ENCODE measurements at places on chromosomes 13 and 19.

GRCh38 chr19:9065457-9066014 is 21.3 kb upstream of the OR1M1 start:
- DNase-seq = no peak

- DNase-seq = no peak
Observed at GRCh38 chr19:7561325-7561724, 25.8 kb downstream of the PNPLA6 start.

DNA sequence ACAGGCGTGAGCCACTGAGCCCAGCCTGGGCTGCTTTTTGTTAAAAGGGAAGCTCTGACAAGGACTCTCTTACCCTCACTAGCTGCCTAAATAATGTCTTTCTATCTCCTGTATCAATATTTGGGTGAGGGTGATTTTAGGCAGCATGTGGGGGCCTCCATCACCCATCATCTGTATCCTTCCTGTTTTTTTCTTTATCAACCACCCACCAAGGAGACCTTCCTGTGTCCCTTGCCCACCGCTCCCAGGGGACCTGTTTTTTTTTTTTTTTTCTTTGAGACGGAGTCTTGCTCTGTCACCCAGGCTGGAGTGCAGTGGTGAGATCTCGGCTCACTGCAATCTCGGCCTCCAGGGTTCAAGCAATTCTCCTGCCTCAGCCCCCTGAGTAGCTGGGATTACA is 5.4 kb upstream of the NDUFB7 start:
- DNase-seq = no peak

- DNase-seq = no peak
Observed at GRCh38 chr13:102374726-102375125, 27.1 kb downstream of the FGF14 start.

- DNase-seq = no peak
Observed at GRCh38 chr13:54029720-54030119, 1001.1 kb downstream of the OLFM4 start.

DNA sequence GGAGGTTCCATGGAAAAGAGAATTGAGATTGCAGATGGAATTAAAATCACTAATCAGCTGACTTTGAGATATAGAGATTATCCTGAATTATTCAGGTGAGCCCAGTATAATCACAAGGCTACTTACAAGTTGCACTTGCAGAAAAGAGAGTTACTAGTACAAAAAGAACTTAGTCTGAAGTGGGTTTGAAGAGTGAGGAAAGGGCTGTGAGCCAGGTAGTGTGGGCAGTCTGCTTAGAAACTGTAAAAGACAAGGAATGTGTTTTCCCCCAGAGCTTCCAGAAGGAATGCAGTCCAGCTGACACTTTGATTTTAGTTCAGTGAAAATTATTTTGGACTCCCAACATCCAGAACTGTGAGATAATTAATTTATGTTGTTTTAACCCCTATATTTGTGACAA is 285.4 kb upstream of the GPC6 start:
- no peak for DNase-seq

GRCh38 chr19:46073268-46073922 is 32.6 kb upstream of the IGFL4 start:
- DNase-seq = no peak

- DNase-seq = peak; percentile 38
Observed at GRCh38 chr19:43777163-43777695, 3.5 kb downstream of the KCNN4 start.

DNA sequence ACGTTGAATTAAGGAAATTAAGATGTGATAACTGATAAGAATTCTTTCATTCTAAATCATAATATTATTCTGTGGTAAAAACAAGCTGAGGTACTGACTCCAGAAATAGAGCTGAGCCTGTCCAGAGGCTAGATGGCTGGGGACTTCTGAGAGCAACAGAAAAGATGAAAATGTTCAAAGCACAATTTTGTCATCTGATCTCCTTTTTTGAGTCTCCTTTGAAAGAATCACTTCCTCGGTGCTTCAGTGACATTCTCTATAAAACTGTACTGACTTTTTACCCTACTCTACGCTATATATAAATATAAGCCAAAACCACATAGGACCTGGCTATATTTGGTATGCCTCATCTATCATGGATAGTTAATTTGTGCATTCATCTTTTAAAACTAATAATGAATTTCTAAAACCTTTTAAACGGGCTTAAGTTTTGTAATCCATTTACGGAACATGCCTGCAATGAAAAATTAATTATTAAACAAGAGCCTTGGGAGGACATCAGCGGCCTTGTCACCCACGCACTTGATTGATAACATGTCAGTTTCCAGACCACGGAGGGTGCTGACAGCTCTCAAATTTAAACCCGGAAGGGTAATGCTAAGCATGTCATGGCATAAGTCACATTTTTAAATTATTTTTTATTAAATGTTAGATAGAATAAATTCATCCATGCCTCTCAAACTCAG is 235.5 kb downstream of the PCDH9 start:
- no peak for DNase-seq

DNA sequence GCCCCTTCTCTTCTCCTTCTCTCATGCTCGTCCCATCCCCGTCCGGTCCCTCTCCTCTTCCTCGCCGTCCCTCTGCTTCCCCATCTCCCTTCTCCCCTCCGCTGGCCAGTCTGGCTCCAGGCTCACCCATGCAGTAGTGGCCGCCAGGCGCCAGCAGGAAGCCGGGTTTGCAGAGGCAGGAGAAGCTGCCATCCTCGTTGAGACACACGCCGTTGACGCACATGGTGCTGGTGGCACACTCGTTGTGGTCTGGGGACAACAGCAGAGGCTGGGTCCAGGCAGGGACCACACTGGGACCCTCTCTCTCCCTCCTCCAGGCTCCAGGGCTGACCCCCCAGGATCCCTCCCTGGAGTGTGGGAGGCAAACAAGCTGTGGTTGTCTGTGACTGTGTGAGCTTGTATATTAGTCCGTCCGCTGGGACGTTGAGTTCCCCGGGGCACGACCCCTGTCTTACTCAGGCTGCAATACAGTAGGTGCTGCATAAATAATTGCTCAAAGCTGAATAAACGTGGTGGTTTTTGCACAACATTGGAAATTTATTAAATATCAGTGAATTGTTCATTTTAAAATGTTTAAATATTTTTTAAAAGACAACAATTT is 16.4 kb downstream of the FBN3 start:
- DNase-seq = no peak

- no peak for DNase-seq
Observed at GRCh38 chr13:89577301-89577700, 1770.2 kb upstream of the MIR17HG start.

DNA sequence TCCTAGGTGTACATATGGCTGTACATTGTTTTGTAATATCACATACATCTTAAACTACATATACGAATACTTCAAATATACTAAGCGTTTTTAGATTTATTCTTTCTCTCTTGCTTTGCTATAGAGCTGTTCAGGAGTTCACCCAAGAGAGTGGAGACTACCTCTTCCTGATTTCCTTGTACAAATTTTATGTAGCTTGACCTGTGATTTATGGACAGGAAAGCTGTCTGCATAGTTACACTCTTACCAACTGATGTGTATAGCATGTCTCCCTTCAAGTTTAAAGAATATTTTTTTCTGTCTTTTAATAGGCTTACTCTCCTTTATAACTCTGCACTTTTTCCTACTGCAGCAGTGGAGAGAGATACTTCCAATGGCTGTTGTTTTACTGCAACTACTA is 428.7 kb downstream of the NDFIP2 start:
- no peak for DNase-seq

DNA sequence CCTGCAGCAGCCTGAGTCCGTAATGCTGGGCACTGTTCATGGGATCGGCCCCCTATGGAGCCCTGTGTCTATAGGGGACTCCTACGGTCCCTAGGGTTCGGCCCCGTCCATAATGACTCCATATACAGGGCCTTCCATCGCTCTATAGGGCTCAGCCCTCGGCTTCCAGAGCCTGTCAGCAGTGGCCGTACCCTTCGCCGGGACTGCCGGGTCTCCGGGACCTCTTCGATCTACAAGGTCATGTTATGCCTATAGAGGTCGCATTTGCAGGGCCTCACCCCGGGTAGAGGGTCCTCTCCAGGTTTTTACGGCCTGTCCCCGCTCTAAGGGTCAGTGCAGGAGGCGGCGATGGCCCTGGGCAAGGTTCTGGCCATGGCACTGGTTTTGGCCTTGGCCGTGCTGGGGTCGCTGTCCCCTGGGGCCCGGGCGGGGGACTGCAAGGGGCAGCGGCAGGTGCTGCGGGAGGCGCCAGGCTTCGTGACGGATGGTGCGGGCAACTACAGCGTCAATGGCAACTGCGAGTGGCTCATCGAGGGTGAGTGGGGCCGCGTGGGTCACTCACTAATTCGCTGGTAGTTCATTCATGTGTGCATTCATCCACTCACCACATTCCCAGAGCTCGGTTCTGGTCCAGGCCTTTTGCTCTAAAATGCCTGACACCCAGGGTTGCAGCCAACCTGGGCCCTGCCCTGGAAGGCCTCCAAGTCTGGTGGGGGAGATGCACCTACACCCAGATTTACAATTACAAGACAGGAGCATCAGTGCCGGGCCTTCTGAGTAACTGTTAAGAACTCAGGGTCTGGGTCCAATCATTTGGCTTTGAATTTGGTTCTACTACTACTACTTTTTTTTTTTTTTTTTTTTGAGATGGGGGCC is 699 bp downstream of the MEGF8 start:
- DNase-seq = no peak

- DNase-seq = no peak
Observed at GRCh38 chr13:43401361-43401760, 378.0 kb downstream of the DNAJC15 start.

GRCh38 chr13:50257646-50258045 is 242.4 kb downstream of the KCNRG start:
- DNase-seq = no peak

DNA sequence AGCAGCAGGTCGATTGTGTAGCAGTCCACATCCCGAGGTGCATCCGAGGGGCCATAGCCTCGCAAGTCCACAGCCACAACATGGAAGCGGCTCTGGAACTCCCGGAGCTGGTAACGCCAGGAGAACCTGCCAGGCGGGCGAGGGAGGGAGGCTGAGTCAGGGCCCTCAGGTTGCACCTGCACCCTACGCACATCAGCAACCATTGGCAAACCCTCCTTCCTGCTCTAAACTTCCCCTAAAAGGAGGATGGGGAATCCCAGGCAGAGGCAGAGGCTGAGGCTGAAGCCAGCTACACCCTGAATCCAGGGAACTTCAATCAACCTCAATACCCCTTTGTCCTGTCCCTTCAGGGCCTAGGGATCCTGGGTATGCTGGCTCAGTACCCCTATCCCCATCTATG is 977 bp downstream of the EPHX3 start:
- no peak for DNase-seq

DNA sequence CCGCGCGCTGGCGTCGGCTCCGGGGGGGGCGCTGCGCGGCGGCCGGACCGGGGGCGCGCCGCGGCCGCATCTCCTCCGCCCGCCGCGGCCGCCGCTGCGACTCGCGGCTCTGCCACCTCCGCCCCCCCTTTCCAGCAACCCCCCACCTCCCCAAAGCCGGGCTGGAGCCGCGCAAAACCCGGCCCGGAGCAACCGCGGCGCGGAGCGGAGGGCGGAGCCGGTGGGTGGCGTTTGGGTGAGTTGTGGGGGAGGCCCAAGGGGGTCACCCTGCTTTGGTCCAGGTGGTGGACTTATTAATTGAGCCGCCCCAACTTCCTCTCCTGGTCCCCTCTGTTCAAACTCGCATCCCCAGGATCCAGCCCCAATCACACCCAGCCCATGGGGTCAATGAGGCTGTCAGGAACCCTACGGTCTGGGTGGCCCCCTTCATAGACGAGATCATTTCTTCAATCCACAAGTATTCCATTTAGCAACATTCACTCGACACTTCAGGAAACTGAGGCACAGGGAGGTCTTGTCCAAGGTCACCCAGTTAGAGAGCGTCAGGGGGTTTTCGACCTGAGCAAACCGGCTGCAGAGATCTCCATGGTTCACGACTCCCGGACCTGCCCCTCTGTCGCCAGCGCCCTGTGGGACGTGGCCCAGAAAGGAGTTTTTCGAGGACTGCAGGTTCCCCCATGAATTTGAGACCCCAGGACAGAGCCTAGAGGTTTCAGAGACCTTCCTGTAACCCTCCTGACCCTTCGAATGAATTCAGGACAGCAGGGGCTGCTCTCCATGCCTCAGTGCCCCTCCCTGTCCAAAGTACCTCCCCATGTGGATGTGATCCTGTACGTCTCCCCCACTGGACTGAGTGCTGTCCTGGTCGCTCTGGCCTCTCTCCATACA is 22.4 kb upstream of the SEMA6B start:
- DNase-seq = no peak

DNA sequence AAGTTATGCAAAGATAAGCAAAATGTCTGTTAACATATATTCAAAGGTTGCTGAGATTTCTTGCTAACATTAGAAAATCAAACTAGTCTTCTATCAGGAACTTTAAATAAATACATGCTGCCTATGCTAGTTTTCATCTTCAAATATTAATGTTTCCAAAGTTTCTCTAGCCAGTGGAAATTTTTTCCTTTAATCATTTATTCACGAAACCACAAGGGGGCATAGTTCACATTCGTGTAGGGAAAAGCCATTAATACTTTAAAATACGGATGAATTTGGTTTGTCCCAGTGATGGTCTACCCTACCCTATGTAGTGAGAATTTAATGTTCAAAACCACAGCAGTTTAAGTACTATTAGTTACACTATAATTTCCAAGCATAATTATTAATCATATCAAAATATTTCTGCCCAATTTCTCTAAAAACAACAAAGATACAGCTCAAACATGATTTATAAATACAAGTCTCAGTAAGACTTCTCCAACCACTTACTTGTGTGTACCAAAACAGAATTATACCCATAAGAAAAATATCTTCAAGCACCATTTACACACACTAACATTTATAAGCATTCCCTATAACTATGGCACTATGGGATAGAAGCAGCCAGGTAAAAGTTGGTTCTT is 16.2 kb downstream of the NUFIP1 start:
- DNase-seq = no peak

- no peak for DNase-seq
Observed at GRCh38 chr13:111286162-111286561, 34.3 kb upstream of the TEX29 start.

DNA sequence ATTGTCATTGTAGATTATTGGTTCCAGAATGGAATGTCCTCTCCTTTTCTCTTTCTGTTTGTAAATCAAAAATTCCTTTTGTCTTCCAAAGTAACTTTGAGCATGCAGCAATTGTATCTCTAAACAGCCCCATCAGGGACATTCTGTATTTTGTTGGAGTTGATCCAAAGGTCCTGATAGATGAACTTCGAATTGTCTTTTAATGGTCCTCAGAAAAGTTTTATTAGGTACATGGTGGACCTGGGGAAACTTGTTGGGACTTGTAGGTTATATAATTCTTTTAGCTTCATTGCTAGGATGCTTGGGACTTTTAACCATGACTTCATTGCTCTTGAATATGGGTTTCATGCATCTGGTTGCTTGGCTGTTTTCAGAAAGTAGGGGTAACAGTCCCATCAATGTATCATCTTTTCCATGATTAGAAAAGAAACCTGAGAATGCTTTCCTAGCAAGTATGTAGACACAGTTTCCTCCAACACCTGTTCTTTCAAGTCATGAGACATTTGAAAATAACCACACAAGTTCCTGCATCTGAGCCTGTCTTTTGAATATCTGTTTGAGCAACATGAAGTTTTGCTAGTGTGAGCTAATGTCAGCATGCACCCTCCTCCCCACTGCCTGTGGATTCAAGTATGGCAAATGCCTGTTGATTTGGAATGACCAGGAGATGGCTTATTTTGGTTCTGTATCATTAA is 413.1 kb downstream of the KCNRG start:
- DNase-seq = no peak

GRCh38 chr19:47703301-47703700 is 9.9 kb upstream of the EHD2 start:
- DNase-seq = no peak
